ENCODE measurements at places on chromosomes 7 and 10.

DNA sequence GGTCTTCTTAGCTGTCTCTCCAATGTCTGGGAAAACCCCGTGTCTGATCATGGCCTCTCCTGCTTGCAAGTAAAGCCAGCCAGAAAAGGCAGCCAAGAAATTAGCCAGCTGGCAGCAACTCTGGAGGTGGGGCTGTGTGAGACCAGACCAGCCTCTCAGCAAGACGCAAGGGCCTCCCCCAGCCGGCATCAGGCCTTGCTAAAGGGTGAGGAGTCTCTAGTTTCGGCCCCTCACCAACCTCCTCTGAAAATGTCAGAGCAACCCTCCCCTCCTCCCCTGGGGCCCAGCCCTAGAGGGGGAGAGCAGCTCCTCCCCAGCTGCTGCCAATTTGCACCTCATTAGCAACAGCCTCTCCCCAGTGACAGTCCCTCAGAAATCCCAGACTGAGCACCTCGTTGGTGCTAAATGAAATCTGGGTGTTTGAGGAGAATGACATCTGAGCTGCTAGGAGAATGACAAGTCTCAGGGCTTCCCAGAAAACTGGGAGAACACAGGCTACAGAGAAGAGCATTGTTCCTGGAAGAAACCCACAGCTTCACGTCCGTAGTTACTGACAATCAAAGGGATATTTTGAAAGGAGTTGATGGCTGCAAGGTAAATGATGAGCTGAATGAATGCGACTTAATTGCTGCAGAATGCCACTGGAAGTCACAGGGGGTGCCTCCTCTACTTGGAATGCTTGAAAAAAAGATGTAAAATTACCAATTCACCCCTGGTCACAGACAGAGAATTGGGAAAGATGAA lies 25.9 kb downstream of the DGKI start:
- peak; percentile 82 for DNase-seq

DNA sequence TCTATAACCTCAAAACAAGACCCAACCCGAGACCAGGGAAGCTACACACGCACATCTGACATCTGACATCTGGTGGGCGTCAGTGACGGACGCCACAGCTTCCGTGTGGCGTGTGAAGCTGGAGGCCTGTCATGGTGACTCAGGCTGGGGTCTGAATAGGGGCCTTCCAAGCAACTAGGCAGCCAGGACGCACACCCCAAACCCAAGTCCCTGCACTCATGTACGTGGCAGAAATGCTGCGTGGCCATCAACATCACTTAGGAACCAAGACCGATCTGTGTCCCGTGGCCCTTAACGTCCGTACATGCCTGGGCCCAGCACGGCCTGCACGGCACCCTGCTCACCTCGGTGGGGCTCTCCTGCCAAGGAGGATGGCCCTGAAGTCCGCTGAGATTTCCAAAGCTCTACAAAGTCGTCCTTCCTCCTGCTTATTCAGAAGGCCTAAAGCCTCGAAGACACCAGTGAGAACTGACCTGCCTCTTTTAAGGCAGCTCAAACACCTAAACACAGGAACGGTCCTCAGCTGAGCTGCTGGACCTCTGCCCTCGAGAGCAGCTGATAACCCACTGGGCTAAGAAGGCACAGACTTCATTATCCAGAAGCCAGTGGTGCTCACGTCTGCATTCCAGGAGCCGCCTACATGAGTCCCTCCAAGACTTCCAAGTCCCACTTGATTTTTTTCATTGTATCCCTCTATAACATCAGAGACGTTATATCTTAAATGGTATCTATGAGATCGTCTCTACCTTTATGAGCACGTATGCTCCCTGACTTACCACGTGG lies 82.5 kb downstream of the DIP2C start:
- DNase-seq = no peak

DNA sequence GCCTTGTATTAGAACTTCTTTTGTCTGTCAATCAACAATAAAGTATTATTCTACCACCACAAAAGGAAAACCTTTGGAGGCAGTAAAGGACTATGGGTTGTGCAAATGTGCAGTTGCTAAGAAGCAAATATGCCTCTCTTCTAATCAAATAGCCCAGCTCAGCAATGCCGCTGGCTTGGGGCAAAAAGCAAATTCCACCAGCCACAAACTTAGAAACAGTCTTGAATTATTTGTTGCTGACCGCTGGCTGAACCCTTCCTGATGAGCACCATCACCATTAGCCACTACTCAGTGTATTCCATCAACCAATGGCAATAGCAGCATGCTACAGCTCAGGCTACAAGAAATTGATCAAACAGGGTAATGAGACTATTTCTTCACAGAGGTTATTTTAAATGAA lies 51.0 kb downstream of the SKAP2 start:
- DNase-seq = no peak

- DNase-seq = peak; percentile 53
Observed at GRCh38 chr7:96833676-96834453, 124.2 kb upstream of the SEM1 start.

- DNase-seq = no peak
Observed at GRCh38 chr7:110762546-110763225, 328.2 kb upstream of the LRRN3 start.

- DNase-seq = peak; percentile 43
Observed at GRCh38 chr7:106717955-106718871, 57.3 kb upstream of the CCDC71L start.

- DNase-seq = no peak
Observed at GRCh38 chr10:14481752-14482151, 151.0 kb upstream of the FRMD4A start.

- no peak for DNase-seq
Observed at GRCh38 chr7:41769162-41769561, 66.3 kb upstream of the INHBA start.

- DNase-seq = no peak
Observed at GRCh38 chr7:38831259-38831996, 77.6 kb downstream of the VPS41 start.
